ENCODE measurements at places on chromosomes 5 and 9. TPM values are rescaled to one million over a fixed set of nuclear protein-coding genes. Genes with fewer than 3 reads are reported as not detected.

DNA sequence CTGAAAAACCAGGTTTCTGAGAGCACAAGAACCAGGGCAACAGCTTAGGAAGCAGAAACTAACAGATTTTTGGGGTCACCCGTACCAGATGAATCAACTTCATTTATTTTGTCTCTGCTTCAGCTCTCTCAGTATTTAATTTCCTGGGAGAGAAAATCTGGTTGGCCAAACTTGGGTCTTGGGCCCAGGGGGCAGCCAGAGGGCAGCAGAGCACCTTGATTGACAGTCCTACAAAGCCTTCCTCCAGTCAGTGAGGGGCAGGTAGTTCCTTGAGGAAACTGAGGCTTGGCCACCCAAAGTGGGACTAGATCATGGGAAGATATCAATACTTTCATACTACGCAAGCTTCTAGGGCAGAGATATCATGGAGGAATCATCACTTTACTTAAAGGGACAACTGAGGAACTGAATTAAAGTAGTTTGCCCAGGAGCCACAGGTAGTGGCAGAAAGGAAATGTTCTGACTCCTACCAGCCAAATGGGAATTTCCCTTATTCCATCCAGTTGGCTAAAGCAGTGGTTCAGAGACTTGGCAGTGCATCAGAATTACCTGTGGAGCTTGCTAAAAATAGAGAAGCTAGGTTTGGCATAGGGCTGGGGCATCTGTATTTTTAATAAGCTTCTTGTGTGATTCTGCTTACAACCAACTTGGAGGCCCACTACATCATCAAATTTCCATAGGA is 21.5 kb upstream of the ARHGAP26 start:
- peak; percentile 23 for DNase-seq

GRCh38 chr5:84285641-84286637 is 98.7 kb downstream of the EDIL3 start:
- no peak for DNase-seq

- no peak for DNase-seq
Observed at GRCh38 chr5:79578876-79579275, 33.4 kb upstream of the TENT2 start.

DNA sequence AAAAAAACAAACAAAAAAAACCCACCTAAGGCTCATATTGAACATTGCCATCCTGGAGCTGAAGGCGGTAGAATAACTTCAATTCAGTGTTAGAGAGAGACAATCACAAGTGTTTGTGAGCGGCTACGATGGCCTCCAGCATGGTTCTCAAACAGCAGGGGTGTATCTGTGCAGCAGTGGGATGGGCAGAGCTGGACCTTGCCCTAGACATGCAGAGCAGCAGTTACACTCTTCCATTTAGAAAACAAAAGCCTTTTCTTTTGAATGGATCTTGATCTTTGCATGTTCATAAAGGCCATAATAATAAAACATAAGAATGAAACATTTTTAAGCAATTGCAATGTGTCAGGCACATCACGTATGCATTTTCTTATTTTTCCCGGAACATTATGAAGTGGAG is 50.3 kb downstream of the ARHGAP26 start:
- no peak for DNase-seq

GRCh38 chr5:26674846-26675245 is 363.5 kb downstream of the CDH9 start:
- no peak for DNase-seq

- DNase-seq = no peak
Observed at GRCh38 chr5:159038907-159039306, 60.8 kb downstream of the EBF1 start.

DNA sequence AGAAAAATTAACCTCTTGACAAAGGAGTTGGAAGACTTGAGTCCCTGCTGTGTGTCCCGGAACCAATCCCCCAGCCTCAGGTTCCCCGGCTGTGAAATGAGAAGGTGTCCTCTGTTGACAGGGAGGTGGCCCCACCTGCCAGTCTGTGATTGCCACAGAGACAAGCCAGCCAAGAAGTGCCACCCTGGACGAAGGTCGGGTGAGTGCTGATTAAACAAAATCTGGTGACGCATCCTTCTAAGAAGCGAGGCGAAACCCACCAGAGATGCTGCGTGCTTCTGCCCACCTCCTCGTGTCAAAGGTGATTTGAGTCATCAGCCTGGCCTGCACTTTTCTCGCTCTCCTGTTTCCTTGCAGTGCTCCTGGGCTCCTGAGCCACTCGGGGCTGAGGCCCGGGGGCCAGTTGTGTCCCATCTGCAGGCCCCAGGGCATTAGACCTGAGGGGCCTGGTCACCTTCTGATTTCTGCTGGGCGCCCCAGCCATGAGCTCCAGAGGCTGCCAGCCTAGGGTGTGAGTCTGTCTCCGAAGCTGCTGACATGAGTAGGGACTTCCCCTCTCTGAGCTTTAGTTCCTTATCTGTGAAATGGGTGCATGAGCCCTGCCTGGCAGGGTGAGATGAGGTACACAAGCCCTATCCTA is 28.7 kb downstream of the NEK6 start:
- DNase-seq = no peak

- no peak for DNase-seq
Observed at GRCh38 chr5:54985301-54986268, at the start of gene ESM1. TSS of gene ESM1 (minus strand) at chr5:54985593. CDS start at chr5:54985517, 76 bp downstream.

DNA sequence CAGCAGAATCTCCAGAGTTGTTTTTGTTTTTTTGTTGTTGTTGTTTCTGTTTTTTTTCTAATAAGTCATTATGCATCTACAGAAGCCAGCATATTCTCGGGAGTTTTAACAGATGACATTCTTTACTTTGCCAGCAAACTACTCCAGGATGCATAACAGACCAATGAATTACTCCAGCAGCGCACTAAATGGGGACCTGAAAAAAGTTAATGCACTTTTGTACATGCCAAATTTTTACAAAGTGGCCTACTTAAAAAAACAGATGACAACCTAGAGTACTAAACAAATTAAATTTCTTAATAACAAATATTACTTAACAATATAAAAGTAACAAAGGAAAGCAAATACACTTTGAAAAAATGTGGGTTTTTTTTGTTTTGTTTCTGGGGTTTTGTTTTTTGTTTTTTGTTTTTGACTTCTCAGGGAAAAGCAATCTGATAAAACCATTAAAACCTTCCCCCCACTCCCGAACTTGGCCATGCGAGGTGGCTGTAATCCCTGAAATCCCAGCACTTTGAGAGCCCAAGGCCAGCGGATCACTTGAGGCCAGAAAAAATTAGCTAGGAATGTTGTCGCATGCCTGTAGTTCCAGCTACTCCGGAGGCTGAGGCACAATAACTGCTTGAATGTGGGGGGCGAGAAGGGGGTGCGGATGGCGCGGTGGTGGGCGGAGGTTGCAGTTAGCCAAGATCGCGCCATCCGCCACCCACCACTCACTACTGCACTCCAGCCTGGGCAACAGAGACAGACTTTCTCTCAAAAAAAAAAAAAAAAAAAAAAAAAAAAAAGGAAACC is 352.4 kb downstream of the CETN3 start:
- DNase-seq = no peak

GRCh38 chr9:113349445-113350094 is at the start of gene BSPRY:
TSS of gene BSPRY (plus strand) at chr9:113349541. CDS start at chr9:113349580, 39 bp downstream.
- peak; percentile 55 for DNase-seq

- DNase-seq = no peak
Observed at GRCh38 chr5:170917113-170917512, 55.3 kb downstream of the RANBP17 start.

GRCh38 chr5:177453852-177454396 is 7.3 kb downstream of the PRR7 start:
- no peak for DNase-seq

DNA sequence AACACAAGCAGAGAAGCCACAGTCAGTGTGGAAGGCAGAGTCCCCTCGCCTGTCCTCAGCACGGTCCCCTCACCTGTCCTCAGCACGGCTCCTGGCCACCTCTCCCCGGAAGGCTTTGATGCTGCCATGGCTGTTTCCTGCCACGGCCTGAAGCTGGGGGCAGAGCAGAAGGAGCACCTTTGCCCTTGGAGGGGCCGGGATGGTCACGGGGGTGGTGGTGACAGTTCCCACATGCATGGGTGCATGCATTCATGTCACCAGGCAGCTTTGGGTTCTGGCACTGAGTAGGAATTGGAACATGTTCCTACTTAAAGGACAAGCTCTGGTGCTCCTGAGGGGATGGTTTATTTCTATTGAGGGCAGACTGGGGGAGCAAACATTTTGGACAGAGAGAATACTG is 57.8 kb upstream of the PHYKPL start:
- no peak for DNase-seq

GRCh38 chr5:99815-100214 is 7.8 kb downstream of the PLEKHG4B start:
- DNase-seq = no peak

DNA sequence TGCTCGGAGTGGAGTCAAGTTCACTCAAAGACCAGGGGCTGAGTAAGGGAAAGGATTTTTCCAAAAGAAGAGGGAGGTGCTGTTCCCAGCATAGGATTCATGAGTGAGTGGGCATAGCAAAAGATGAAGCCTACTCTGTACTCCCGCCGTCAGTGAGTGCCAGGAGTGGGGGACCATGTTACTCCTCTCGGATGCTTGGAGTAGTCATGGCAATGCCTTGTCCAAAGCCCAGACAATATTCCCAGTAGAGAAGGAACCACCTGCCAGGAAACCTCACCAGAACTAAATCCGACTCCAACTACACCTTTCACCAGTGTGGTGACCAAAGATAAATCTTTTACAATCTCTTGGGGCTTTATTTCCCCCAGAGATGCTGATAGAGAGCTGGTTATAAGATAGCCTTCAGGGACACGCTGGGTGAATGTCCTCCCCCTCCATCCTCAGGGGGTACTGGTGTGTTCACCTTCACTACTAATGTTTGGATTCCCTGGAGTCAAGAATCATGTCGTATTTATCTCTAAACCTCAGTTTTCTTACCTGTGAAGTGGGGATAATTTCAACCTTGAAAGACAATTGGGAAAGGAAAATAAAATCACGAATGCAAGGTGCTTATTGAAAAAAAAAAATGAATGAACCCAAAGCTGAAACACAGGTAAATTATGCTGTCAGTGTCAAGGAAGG is 165.2 kb downstream of the NSG2 start:
- no peak for DNase-seq

DNA sequence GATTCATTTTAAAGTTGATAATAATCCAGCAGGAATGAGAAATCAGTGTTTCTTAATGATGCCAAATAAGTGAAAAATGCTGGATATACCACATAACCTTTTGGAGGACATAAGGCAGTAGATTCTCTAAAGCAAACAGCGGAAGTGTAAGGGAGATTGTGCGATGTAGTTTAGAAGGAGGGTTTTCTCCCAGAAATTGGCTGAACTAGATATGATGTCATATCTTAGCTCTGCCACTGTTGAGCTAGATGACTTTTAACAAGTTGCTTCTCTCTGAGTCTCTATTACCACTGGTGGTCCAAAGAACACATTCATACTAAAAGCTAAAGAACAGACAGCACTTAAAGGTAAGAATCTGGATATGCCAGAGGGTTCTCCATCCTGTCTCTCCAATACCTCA is 107.0 kb downstream of the NR6A1 start:
- DNase-seq = no peak

DNA sequence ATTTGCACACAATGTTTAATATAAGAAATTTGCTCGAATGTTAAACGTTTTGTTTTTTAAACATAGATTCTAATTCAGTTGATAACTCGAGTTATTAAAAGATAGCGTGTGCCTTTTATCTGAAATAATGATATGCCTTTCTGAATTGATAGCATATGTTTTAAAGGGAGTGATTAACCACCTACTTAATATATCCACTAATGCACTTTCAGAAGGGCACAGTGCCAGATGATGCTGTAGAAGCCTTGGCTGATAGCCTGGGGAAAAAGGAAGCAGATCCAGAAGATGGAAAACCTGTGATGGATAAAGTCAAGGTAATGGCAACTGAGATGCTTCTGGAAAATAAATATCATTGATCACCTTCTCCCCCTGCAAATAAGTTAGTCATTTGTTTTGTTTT is 53.9 kb downstream of the ERAP1 start:
- no peak for DNase-seq

Gene SPINK4
- not detected for total RNA-seq

Gene PCDHGB5
- total RNA-seq = 0.29 TPM

Gene ADCY2
- 0.18 TPM for total RNA-seq

Gene SLC6A18
- not detected for total RNA-seq

Gene PLCXD3
- total RNA-seq = 0.02 TPM

Gene SPINK6
- total RNA-seq = not detected

Gene STKLD1
- total RNA-seq = 0.20 TPM

Measured in K562 (cell line).